WERI-Rb-1 (cell line): ENCODE measurements at places on chromosomes 12 and 14.
A peak's percentile ranks its signal among the peaks of the same experiment; 100 is the strongest.

- DNase-seq = no peak
Measured at GRCh38 chr14:44863271-44863670, 98.5 kb downstream of the KLHL28 start.

GRCh38 chr12:103028881-103029639 lies 71.6 kb downstream of the ASCL1 start:
- DNase-seq = no peak

GRCh38 chr12:6647083-6647604 lies at the start of gene ACRBP:
Gene ACRBP, minus strand, starts transcription at chr12:6647432. Its CDS starts 66 bp downstream, at chr12:6647366.
- DNase-seq = no peak

- no peak for DNase-seq
Measured at GRCh38 chr14:46451800-46452199, 199.8 kb downstream of the RPL10L start.

GRCh38 chr12:131833288-131833895 lies 5.2 kb downstream of the MMP17 start:
- no peak for DNase-seq

DNA sequence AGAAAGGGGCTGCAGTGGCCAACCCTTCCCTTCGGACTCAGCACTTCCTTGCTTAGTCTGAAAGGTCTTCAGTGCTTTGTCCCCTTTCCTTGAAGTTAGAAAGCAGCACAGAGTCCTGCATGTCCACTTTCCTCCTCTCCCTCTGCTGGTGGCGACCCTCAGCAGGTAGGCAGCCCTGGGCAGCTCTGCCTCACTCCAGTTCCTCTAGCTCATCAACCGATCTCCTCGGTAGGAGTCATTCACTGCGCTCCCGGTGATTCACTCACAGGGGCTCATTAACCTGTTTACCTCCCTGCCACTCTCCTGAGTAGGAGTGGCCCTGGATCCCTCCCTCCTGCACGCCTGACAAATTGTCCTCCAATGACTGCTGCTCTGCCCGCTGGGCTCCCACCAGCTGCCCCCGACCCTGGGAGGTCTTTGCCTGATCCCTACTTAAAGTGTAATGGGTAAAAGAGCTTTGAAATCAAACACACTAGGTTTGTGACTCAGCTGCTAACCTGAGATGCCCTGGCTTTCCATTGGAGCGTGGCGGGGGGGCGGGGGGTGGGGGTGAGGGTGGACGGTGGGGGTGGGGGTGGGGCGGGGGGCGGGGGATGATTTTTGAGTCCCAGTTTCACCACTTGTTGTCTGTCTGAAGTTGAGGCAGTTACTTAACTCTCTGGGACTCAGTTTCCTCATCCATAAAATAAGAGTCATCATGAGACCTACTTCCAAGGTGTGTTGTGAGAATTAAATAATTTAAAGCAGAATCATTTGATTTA lies 4.2 kb downstream of the SCNN1A start:
- DNase-seq = peak; percentile 96

- DNase-seq = no peak
Measured at GRCh38 chr14:94330432-94330831, 7.3 kb upstream of the SERPINA6 start.

GRCh38 chr14:59020382-59020781 lies 168.1 kb upstream of the DAAM1 start:
- DNase-seq = peak; percentile 38

- no peak for DNase-seq
Measured at GRCh38 chr14:35355981-35356841, 48.3 kb downstream of the NFKBIA start.

- DNase-seq = no peak
Measured at GRCh38 chr14:51933191-51933590, 56.2 kb upstream of the RTRAF start.

DNA sequence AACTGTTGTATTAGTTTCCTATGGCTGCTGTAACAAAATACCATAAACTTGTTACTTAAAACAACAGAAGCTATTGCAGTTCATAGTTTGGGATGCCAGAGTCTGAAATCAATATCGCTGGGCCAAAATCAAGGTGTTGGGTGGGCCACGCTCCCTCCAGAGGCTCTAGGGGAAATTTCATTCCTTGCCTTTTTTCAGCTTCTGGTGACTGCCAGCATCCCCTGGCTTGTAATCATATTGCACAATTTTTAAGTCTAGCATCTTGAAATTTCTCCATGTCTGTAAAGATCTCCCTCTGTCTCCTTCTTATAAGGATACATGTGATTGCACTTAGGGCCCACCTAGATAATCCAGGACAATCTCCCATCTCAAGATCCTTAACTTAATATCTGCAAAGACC lies 48.8 kb upstream of the GARIN6 start:
- DNase-seq = no peak

DNA sequence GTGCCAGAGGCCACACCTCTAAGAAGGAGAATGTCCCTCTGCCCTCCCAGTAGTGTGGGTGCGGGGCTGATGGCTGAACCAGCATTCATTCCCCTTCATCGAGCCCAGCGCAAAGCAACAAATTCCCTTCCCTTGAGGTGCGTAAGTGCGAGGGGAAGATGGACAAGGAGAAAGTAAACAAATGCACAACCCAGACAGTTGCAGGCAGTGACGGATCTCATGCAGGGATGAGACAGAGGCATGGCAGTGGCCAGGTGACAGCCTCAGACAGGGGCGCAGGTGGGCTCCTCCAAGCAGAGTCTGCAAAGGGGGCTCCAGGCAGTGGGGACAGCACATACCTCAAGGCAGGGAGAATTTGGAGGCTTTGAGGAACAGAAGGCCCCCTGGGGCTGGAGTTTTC lies 2.3 kb upstream of the MYL2 start:
- no peak for DNase-seq

DNA sequence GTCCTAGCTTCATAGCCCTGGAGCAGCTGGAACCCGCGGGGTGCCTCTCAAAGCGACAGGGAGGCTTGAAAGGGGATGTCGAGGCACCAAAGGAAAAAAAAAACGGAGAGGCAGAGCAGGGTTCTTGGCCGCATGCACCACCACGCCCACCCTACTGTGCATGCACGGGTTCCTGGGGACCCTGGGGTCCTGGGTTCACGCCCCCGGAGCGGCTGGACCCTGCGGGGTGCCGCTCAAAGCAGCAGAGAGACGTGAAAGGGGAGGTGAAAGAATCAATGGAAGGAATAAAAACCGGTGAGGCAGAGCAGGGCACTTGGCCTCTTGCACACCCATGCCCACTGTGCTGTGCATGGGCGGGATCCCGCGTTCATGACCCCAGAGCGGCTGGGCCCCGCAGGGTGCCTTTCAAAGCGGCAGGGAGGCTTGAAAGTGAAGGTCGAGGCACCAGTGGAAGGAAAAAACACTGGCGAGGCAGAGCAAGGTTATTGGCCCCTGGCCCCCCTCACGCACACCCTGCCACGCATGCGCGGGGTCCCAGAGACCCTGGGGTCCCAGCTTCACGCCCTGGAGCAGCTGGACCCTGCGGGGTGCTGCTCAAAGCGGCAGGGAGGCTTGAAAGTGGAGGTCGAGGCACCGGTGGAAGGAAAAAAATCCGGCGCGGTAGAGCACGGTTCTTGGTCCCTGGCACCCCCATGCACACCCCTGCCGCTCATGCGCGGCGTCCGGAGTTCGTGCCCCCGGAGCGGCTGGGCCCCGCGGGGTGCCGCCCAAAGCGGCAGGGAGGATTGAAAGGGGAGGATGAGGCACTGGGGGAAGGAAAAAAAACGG lies 318.5 kb downstream of the ALG10 start:
- DNase-seq = no peak

DNA sequence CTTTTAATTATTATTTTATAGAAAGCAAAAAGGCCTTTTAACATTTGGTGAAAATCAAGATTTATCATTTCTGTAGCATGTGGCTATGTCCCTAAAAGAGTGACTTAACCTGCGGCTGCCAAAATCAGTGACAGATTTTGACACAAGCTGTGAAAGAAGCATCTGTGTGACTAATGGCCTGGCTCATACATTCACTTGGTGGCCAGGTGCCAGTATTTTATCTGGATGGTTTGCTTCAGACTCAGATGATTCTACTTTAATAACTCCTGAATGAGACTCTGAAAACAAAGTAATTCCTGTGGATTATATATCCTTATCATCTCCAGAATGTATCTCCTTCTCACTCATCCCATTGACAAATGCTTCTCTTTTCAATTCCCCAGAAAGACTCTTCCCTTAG lies 103.0 kb downstream of the FSCB start:
- DNase-seq = no peak

- peak; percentile 33 for DNase-seq
Measured at GRCh38 chr12:111006621-111007020, 86.2 kb upstream of the MYL2 start.

- no peak for DNase-seq
Measured at GRCh38 chr12:26699237-26699636, 133.8 kb downstream of the ITPR2 start.

DNA sequence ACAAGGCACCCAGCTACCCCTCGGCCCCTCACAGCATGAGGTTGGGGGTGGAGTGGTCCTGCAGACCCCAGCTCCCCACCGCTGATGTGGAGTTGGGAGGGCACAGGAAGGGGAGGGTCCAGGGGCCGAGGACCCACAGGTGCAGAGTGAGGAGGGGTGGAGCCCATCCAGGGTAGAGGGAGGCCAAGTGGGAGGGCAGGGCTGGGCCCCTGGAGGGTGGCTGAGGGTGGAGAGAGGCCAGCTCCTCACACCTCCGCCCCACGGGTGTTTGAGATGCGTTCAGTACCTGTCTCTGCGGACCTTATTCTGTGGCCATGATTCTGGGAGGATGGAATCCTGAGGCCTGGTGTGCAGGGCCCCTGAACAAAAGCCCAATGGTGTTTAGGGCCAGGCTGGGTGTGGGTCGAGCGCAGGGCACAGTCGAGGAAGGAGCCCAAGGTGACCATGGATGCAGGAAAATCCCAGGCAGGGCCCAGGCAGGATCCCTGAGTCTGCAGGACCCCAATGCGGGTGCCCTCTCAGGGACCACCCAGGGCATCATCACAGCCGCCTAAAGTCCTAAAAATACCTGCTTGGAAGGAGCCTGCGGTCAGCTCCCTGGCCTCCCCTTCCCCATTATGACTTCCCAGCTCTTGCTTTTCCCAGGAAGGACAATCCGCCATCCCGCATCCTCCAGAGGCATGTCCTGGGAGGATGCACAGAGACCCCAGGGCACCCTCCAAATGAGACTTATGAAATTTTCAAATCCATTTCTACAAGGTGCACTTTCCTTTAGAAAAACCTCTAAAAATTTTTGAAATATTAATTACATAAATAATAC lies 377.1 kb upstream of the SFSWAP start:
- no peak for DNase-seq

GRCh38 chr12:94706250-94706661 lies 55.9 kb upstream of the TMCC3 start:
- DNase-seq = no peak

GRCh38 chr12:9792185-9792900 lies 31.6 kb upstream of the CD69 start:
- DNase-seq = no peak

GRCh38 chr12:103247531-103247930 lies 248.2 kb downstream of the C12orf42 start:
- DNase-seq = no peak

- DNase-seq = no peak
Measured at GRCh38 chr12:108921946-108922345, 42.1 kb downstream of the DAO start.

GRCh38 chr14:96584907-96585671 lies 82.9 kb downstream of the PAPOLA start:
- no peak for DNase-seq

- peak; percentile 87 for DNase-seq
Measured at GRCh38 chr12:6943389-6943721, 261 bp upstream of the RNU7-1 start.

GRCh38 chr14:91342206-91342760 lies 75.3 kb downstream of the CCDC88C start:
- no peak for DNase-seq

- DNase-seq = no peak
Measured at GRCh38 chr12:105977652-105978051, 161.1 kb downstream of the NUAK1 start.

DNA sequence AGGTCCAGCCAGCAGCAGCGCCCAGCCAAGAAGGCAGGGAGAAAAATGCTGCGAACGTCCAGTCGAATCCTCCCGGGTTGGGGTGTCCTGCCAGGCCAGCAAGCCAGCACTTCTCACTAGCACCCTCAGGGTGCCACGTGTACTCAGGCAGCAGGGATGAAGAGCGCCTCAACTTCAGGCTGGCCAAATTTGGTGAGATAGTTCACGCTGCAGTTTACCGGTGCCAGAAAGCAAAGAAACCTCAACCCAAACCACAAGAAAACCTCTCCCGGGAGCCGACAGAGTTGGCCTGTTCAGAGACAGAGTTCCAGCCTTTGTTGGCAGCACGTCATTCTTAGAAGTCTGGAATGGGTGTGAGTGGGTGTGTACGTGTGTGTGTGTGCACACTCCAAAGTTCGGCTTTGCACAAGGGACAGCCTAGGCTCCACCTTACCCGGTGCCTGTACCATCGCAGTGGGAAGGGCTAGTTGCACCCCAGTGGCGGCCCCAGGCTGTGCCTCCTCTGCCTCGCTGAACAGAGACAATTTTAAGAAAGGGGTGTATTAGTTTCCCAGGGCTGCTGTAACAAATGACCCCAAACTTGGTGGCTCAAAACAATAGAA lies 42.1 kb downstream of the ELK3 start:
- DNase-seq = no peak

DNA sequence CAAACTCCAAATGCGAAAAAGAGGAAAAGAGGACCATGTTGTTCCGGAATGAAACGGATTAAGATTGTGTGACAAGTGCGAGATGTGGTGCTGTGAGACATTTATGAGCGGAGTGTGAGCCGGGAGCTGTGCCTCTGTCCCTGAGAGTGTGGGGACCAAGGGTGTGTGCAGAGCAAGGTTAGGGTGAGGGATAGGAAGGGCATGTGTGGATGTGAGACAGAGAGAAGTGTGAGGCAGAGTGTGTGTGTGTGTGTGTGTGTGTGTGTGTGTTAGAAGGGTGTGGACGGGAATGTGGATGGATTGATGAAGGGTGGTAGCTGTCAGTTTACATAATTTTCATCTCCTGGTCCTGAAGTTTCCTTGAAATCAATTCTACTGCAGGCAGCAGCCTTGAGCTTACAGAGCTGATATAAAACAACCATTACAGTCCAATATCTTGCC lies 4.3 kb upstream of the OTX2 start:
- peak; percentile 53 for DNase-seq

- DNase-seq = no peak
Measured at GRCh38 chr12:129635021-129635685, 268.7 kb downstream of the TMEM132D start.

- DNase-seq = no peak
Measured at GRCh38 chr12:67154901-67155300, 114.3 kb upstream of the CAND1 start.
